ENCODE measurements at places on chromosomes 4 and X.

DNA sequence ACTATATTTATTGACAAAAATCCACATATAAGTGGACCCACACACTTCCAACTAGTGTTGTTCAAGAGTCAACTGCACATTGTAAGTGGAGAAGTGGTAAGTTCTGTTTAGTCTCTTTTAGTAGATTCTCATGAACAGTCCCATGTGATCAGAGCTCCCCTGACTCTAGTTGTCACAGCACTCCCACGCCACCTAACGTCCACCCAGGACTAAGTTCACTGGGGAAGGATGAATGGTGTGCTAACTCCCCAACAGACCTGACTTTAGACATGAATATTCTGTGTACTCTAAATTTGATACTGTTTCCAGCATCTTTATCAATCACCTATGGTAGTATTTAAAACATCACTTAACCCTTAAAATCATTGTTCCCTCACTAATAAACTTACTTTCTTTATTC is 59.8 kb downstream of the PACRGL start:
- no peak for DNase-seq

DNA sequence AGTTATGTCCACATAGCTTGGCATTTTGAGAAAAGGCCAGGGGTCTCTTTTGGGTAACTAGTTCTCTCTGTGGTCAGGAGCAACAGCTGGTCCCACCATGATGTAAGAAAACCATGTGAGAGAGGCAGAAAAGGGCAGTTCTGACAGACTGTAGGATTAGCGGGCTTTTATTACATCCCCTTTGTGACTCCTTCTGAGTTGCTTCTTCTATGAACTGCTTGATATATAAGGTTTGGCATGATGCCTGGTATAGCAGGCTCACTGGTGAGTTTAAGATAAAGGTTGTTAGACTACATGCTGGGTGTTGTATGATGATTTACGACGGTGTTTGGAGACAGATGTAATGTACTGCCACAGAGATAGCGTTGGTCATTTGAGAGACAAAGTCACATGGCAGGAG is 2308.1 kb upstream of the AGA start:
- DNase-seq, result no peak

DNA sequence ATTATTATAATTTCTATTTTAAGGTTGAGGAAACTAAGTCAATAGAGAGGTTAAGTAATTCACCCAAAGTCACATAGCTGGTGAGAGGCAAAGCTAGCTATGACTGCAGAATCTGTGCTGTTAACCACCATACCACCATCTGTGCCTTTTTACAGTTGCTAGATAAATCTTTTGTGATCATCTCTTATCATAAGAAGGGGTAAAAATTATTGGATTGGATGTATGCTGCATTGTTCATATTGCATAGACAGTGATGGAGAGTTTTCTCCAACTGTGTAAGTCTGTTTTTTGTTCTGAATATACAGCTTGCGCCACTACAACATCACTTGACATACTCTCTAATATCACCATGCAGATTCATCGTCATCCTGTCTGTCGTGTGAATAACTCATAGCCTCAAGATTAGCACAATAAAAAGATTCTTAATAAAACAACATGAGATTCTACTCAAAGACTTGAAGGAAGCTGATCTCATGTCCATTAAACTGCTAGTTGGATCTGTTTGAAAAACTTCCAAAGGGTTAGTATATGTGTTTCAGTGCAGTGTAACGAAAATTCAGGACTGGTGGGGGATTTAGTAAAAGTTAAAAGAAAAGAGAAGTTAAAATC is 495.9 kb downstream of the SPRY1 start:
- no peak for DNase-seq

GRCh38 chrX:133983974-133984845 is 1.2 kb downstream of the GPC3 start:
- no peak for DNase-seq

DNA sequence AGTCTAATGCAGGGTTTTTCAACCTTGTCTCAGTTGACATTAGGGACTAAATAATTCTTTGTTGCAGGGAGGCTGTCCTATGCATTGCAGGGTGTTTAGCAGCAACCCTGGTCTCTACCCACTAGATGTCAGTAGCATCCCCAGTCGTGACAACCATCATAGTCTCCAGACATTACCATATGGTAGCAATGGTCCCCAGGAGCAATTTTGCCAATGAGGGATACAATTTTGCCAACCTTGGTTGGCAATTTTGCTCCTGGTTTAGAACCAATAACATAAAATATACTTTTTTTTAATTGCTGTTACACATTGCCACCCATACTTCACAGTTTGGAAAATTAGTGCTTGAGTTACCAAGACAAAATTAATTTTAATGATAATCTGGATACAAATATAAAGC is 6.0 kb downstream of the EREG start:
- DNase-seq, result no peak

DNA sequence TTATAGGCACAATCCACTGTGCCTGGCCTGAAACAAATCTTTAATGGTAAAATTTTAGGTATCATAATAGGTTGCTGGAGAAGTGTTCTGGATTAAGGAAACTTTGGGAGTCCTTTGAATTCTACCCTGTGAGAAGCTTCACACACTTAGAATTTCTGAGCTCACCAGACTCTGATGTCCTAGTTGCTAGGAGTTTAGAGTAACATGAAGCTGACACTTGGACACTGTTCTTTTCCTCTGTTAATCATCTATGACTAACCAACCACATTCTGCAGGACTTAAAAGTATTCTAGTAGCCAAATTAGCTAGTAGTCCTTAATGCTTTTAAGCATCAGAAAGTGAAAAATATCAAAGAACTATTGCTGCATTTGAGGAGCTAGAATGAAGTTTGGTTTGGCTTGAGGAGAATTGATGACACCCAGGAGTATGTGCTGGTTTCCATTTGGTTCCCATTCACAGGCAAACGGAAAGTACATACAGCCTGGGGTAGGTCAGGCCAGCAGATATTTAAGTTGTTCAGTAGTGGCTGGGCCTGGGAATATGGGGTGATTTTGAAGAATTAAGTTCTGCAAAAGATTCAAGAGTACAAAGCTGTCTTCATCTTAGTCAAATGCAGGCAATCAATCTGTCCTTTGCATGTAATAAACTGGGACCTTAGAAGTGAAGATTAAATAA is 38.8 kb upstream of the IGFBP7 start:
- no peak for DNase-seq

DNA sequence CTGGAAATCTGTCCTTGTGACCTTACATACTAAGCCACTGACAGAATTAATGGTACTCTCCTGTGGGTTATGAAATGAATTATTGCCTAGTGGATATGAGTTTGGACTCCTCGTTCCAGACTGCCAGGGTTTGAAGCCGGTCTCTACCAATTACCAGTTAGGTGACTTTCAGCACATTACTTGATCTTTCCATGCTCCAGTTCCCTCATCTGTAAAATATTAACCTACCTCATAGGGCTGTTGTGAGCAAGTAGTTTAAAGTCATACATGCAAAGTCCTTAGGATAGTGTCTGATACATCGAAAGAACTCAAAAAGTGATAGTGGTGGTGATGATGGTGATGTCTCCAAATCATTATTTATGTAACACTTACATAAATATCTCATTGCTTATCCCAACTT is 373.5 kb upstream of the ARX start:
- DNase-seq, result no peak

GRCh38 chrX:50769389-50770063 is 44.5 kb downstream of the SHROOM4 start:
- no peak for DNase-seq

DNA sequence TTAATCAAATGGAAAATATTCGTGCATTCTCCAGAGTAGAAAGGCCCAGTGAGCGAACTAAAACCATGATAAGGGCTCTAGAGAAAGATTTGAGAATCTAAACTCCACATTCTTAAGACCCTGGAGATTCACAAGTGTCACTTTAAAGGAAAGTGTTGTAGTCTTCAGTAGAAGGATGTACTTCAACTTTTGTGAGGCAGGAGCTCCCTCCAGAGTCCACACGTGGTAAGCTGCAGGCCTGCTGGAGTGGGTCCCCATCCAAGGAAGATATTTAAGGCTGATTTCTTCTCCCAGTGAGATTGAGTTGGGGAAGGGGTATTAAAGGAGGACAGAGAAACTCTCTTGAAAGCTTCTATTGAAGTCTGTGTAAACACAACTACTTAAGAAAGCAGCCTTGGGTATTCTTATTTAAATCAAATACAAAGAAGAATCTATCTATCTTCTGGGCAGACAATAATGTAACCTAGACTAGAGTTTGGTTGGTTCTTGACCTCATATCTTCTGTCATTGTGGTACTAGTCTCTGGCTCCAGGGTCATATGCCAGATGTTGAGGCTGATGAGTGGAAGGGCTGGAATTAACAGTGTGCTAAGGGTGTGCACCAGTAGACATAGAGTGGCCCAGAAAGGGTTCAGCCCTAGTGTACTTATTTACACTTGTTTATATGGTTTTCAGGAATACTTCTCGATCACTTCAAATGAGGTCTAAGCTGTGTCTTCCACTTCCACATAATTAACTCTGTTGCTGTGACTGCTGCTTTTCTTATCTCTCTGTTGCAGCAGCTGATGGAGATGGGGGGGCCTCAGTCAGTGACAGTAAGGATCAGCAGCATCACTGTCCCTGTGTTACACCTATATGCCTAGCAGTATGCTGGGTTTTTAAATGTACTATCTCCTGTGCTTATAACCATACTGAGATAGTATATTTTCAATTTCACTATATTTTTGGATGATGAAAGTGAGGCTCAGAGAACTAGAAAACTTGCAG is 76.1 kb downstream of the HMGB2 start:
- DNase-seq, result peak; percentile 55

DNA sequence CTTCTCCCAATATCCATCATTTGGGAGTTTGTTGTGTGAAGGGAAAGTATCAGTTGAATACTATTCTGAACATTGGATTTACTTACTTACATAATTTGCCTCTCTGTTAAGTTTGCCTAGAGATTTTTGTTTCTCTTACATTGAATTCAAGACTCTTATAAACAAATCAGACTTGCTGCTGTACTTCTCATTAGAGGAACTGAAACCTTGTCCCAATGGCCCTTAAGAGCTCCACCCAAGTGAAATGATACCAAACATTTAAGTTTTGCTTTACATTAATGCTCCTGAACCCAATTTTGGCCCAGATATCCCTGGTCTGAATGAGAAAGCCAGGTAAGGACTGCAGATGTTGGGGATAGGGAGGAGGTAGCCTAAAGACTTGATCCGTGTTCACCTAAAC is 32.0 kb downstream of the HAND2 start:
- DNase-seq, result no peak

GRCh38 chr4:126028876-126029275 is 714.1 kb downstream of the FAT4 start:
- DNase-seq, result no peak

DNA sequence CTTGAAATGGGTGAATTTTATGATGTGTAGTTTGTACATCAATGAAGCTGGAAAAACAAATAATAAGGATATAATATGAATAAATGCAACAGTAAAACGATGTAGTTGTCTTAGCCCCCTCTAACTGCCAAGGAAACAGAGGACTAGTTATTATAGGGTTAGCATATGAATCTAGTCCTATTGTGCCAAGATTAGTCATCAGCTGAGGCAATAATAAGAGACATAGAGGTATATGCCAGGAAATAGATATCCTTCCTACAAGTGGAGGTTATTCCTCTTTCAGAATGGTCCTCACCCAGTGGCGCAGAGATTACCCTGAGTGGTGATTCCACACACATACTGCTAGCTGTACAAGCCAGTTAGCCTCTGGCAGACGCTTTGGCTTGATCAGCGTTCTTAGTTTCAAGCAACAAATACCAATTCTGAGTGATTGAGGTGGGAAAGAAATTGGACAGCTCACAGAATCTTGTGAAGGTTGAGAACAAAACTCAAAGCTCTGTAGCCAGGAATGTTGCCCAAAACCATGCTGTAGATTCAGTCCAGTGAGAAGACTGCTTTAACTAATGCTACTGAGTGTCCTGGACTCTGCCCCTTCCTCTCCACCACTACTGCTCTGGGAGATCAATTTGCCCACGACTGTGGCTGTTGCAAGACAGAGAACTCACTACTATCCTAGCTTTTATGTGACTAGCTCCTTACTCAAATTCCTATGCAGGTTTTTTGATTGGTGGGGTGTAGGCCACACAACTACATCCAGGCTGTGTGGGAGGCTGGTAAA is 27.0 kb upstream of the ZNF280C start:
- DNase-seq, result no peak

Measured in activated naive CD4-positive, alpha-beta T cell treated with anti-CD3 and anti-CD28 coated beads, Interleukin-2, amount 50 U/mL, for 16 hours (primary cell).